ENCODE measurements at places on chromosomes 5 and 9. TPM values are rescaled to one million over a fixed set of nuclear protein-coding genes. Genes with fewer than 3 reads are reported as not detected.
A peak's percentile ranks its signal among the peaks of the same experiment; 100 is the strongest.

- no peak for DNase-seq
These were observed 44.7 kb downstream of the TRIP13 start for GRCh38 chr5:937151-937924.

DNA sequence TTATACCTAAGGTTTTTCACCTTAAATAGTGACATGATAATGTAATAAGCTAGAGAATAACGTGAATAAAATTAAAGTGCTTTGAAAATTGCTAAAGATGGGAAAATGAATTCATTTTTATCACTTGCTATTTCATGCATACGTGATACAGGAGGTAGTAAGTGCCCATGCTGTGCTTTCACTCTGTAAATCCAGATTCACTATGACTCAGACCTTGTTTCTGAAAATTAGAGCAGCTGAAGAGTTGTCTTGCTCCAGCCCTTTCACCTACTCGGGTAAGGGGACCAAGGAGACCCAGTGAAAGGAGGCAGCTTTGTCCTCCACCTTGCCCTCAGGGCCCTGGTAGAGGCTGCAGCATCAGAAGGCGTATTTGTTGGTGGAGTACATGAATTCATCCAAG is 87.9 kb downstream of the ANKH start:
- DNase-seq: no peak

DNA sequence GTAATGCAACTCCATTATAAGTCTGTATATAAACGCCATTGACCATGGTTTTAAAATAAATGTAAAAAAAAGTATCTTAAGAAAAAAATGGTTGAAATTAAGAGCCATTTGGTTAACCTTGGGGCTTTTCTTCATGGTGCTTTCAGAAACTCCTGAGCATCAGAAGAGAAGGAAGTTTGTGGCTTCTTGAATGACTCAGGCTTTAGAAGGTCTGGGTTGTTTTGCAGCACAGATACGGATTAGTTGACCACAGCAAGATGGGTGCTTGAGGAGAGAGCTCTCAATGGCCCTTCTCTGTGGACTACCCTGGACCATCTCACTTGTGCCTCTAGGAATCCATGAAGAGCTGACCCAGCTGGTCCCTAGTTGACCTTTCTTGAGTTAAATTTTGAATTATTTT is 189.5 kb downstream of the TMEM38B start:
- no peak for DNase-seq

DNA sequence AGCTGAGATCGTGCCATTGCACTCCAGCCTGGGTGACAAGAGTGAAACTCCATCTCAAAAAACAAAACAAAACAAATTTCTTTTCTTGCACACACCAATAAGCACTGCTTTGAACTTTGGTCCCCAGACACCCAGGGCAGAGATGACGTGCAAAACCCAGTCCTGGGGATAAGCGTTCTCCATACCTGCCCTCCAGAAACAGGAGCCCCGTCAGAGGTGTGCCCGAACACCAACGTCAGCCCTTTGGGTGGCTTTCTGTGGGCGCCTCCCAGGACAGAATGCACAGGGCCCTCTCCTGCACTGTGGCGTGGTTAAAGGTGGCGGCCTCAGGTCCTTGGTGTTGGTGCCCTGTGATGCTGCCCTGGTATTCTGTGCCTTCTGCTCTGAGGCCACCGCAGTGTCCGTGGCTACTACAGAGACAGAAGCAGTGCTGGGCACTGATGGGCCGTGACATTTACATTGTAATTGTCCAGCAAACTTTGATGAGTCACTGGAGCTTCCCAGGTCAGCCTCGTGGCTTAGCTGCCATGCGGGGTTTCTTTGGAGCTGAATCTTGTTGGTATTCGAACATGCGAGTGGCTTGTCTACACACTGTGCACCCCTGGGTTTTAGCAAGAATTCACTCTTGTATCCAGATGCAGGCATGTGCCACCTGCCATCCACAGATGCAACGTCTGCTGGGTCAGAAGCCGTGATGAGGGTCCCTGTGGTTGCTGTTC is 9.8 kb downstream of the PPP1R26 start:
- DNase-seq: no peak

- no peak for DNase-seq
These were observed 84.2 kb downstream of the THBS4 start for GRCh38 chr5:80119372-80119771.

DNA sequence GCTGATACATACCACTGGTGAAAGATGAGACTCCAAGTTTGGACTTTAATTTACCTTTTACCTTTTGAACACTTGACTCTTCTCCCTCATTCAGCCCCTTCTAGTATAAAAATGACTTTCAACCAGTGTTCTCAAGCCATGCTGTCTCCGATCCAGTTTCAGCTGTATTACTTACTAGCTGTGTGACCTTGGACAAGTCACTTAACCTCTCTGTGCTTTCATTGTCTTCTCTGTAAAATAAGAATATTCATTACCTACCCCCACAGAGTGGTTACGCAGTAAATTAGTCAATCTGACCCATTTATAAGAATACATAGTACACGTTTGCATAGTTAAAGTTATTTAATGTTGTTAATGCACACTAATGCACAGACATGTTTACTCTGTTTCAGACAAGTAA is 12.6 kb upstream of the CEMIP2 start:
- no peak for DNase-seq

DNA sequence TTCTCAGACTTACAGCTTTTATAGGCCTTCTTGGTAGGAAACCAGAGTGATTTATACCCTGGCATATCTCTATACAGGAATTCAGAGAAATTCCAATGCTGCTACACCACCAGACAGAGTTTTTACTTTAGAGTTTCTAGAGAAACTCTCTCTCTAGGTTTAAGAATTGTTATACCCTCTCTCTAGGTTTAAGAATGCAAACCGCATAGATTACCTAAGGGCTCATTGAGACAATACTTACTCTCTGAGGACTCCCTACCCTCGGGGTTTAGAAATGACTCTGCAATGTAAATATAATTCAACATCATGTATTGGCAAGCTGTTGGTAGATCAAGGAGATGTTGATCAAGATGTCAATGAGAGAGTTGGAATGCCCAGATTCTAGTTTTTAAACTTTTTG is 15.3 kb upstream of the ELAVL2 start:
- DNase-seq: no peak

DNA sequence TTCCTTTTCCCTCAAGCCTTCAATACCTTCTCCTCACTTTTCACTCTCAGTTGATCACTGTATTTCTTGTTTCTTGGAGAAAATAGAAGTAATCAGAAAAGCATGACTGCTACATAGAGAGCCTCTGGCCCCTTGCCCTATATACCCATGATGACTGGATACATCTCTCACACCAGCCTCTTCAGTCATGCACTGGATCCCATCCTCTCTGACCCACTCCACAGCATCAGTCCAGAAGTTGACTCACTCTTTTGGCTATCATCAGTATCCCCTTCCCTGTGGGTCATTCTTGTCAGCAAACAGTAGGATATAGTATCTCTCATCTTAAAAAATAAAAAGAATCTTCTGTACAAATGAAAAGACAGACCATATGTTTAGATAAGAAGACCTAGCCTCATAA is 32.9 kb downstream of the PTCD2 start:
- no peak for DNase-seq

DNA sequence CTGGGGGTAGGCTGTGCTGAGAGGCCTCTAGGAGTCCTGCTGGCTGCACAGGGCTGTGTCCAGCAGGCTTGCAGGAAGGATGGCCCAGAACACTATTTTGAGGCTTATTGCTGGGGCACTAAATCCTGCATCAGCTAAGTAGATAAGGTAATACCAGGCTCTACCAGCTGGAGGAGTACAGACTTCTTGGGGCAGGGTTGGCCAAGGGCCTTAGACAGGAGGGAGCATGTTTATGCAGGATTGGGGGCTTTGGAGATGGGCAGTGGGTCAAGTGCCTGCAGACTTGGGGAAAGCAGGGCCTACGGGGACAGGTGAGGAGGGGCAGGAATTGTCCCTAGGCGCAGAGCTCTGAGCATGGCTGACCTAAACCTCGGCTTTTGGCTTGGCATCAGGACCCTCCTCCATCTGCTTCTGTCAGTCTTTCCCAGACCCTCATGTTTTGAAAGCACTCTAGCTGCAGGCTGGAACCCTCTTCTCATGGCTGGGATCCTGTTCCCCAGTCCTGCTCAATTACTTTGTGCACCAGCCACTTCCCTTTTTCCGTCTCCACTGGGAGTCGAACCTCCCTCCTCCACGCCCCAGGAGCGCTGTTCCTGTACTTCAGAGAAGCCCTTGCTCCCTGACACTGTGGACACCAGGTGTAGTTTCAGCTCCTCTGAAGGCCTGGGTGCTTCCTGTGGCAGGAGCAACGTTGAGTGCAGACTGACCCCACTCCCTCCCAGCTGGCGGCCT is 61.0 kb upstream of the SPTLC1 start:
- DNase-seq: no peak

- DNase-seq: no peak
These were observed 136.7 kb downstream of the ROR2 start for GRCh38 chr9:91813176-91813795.

- no peak for DNase-seq
These were observed 61.0 kb upstream of the BASP1 start for GRCh38 chr5:17156463-17156862.

GRCh38 chr9:132063281-132063680 is 16.4 kb downstream of the MED27 start:
- DNase-seq: no peak

DNA sequence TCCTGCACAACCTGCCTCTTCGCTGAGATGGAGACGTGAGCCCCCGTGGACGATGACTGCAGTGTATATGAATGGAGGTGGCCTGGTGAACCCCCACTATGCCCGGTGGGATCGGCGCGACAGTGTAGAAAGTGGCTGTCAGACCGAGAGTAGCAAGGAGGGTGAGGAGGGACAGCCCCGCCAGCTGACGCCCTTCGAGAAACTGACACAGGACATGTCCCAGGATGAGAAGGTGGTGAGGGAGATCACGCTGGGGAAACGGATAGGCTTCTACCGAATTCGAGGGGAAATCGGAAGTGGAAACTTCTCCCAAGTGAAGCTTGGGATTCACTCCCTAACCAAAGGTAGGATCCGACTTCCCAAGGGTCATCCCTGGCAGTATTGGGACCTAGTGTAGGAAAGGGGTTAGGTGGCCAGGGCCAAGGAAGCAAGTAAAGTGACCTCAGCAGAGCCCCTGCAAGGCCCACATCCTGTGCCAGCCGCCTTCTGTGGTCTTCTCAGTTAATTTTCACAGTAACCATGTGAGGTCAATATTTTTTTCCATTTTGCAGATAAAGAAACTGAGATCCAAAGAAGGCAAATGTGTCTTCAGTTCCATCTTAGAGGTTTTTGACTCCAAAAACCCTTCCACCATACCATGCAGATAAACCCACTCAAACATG is 53.8 kb downstream of the NIM1K start:
- no peak for DNase-seq

DNA sequence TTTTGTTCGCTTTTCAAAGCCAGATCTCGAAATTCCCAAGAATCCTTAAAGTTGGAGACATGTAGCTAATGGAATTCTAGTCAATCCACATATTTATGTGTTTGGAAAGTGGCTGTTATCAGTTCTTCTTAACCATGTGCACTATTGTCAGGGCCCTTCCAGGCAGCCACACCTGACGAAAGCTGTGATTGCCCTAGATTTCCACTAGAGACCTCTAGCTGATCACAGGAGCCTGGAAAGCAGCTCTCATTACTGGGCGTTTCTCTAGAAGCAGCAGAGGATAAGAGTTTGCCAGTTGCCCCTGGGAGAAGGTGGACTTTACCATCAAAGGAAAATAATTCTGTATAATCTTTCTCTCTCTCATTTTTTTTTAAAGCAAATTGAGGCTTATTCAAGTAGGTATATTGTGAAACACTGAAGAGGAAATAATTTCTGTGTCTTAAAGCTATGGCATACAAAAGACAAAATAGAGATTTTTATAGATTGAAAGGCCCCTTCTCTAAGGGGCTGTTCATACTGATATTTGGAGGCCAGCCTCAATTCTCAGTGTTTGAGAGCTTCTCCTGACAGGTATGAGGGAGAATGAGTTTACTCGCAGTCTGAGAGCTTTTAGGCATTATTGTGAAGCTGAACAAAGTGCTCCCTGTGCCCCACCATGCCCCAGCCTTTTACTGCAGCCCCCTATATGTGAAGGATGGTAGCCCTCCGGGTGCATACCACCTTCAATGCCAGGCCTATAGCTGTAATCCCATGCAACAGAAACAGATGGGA is 405.4 kb upstream of the ACTBL2 start:
- peak; percentile 67 for DNase-seq

DNA sequence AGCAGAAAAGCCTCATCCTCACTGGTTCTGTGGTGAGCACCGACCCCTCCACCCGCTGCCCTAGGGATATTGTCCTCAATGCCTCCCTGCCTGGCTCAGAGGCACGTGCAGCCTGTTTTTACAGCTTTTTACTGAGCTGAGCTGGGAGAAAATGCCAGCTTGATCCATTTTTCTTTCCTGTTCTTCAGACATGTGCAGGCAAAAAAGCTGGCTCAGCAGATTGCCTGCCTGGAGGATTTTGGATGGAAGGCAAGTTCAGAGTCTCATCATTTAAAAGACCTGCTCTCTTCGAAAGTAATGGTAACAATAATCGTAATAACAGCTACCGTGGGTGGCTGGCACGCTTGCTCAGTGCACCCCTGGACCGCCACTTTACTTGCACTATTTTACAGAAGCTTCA is 135.0 kb upstream of the SMIM23 start:
- DNase-seq: no peak

- no peak for DNase-seq
These were observed 47.2 kb upstream of the FBXL7 start for GRCh38 chr5:15452781-15453180.

- no peak for DNase-seq
These were observed 355.4 kb downstream of the MAN2A1 start for GRCh38 chr5:110045158-110045557.

GRCh38 chr5:132468656-132469379 is 21.8 kb downstream of the IRF1 start:
- DNase-seq: no peak

GRCh38 chr5:156942064-156942463 is 21.0 kb downstream of the TIMD4 start:
- DNase-seq: no peak

- DNase-seq: no peak
These were observed 9.1 kb downstream of the SLC22A5 start for GRCh38 chr5:132378580-132378979.

OR1J2 gene
- total RNA-seq: not detected

LCN15 gene
- total RNA-seq: not detected

SH3RF2 gene
- total RNA-seq: 3.0 TPM

KCNMB1 gene
- total RNA-seq: not detected

SPATA31D4 gene
- total RNA-seq: not detected

SPATA31E1 gene
- total RNA-seq: not detected

HK3 gene
- total RNA-seq: 1.6 TPM

MUSK gene
- total RNA-seq: not detected
